Stimulated activated effector memory CD8-positive, alpha-beta T cell treated with anti-CD3 and anti-CD28 coated beads, Interleukin-12 subunit alpha, Interleukin-12 subunit beta, amount 100 ng/mL, for 72 hours (primary cell): ENCODE measurements at places on chromosomes 6 and 20.

DNA sequence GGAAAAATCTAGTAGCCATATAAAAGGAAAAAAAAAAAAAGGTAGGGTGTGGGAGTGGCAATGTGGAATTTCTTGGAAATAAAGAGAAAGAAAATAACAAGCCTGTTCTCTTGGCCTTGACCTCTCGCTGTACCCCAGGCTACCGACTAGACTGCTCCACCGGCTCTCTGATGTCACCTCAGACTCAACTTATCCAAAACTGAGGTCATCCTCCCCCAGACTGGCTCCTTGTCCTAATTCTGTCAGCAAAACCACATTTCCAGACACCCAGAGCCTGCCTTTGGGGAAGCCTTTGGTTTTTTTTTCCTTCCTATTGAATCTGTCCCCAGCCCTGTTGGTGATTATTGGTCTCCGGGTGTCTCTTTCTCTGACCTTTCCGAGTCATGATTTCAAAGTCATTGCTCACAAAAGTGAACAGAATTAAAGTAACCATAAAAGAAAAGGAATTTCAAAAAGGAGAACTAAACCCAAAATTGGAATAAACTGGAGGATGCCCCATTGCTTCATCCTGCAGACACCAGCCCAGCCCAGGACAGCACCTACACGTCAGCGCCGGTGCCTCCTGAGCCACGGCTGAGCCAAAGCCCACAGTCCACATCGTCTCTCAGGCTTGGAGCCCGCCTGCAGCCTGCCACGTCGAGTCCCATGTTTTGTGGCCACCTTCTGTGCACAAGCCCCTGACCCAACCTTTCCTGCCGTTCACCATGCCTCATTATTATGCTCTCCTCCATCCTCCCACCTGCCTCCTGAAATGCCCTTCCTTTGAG lies 170.7 kb downstream of the MYLK4 start:
- DNase-seq, result no peak

- DNase-seq, result no peak
These were observed 1.3 kb downstream of the PHACTR2 start for GRCh38 chr6:143679041-143679440.

GRCh38 chr20:46376196-46376785 lies 30.1 kb downstream of the ELMO2 start:
- no peak for DNase-seq

DNA sequence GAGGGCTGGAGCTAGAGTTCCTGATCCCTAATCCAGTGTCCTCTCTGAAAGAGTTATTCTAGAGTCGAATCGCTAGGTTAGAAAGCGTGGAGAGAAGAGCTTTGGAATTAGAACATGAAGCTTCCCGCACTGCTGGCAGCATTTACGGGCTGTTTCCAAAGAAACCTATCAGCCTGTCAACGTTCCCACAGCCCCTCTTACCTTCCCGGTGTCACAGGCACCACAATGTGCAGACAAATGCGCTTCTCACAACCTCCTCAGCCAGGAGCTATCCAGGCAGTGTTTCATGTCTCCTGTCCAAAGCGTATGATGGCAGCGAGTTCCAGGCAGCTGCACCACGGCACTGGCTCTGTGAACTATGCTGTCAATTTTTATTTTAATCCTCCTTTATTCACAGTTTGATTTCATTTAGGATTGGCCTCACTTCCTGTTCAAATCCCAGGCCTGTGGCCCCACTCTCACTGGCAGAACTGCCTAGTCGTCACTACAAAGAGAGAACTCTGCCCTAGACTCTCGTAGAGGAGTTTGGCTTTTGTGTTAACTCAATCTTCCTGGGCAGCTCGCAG lies 322.8 kb upstream of the SOX4 start:
- no peak for DNase-seq

GRCh38 chr6:5537967-5538366 lies 276.7 kb downstream of the FARS2 start:
- no peak for DNase-seq

- DNase-seq, result no peak
These were observed 20.2 kb downstream of the COL9A3 start for GRCh38 chr20:62836967-62837490.

GRCh38 chr20:58229198-58229798 lies 845 bp upstream of the ANKRD60 start:
- DNase-seq, result no peak

DNA sequence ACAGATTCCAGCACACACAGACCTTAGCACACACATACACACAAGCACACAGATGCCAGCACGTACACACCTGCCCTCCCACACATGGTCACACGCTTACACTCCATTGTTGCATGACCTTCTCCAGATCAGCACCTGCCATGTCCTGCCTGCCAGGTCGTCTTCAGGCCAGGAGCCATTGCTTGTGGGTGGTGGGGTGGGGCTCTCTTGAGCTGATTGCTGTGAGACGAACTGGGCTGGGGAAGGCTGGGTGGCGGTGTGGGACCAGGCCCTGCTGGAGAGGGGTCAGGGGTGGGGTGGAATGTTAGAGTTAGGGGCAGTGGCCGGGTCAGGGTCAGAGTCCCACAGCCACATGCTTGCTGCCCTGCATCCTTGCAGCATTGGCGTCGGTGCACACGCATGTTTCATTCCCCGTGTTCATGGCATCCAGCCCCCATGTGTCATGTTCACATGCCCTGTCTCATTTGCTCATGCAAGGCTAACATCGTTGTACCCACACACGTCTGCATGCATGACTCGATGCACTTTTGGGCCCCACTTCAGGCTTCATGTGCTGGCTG lies 6.5 kb upstream of the NPBWR2 start:
- no peak for DNase-seq

DNA sequence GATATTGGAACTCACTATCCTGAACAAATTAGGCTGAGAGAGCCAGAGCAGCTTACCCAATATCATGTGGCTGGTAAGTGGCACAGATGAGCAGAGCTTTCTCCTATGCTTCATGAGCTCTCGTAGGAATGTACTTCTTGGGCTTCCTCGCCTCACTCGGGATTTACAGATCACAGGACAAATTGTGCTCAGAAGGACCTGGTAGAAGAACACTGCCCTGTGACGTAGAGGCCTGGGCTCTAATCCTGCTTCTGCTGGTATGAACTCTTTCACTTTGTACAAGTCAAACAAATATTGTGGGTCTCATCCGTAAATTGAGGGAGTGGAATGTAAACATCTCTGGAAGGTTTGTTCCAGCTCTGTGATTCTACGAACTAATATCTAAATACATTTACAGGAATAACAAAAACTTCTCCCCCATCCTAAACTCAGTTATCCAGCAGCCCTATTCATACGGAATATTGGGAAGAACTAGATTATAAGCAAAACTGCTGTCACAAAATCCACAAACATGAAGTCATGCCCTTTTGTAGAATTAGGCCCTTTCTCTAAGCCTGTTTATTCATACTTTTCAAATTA lies 187.6 kb downstream of the CLIC5 start:
- DNase-seq, result no peak

DNA sequence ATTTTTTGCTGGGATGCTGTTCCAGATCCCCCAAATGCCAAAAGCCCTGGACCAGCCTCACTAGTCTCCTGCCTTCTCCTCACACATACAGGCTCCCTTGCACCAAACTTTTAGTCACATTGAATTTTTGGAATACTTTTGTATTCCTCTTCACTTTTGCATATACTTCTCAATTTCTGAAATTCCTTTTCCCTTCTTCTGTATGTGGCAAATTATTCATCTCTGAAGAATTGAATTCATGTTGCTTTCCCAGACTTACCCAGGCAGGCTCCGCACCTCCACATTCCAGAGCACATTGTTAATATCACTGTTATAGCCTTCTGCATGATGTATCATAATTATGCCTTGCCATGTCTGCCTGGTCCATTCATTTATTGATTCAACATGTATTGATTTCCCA lies 255.3 kb upstream of the POU3F2 start:
- DNase-seq, result no peak

DNA sequence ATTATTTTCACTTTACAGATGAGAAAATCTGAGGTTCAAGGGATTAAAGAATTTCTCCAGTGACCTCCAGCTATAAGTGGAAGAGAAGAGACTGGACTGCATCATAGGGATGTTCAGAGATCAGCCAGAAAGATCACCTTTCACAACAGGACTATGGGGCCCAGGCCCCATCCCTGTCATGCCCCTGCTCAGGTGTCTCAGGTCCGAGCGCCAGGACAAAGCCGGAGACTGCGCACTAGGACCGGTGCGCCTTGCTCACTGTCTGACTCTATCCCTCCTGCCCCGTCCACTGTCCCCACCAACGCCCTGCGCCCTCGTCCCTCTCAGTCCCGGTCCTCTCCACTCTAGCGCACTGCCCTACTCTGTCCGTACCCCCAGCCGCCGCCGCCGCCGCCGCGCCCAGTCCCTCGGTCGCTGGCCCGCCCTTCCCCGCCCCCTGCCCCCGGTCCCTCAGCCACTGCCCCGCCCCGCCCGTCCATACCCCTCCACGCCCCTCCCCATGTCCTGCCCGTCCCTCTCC lies 521 bp upstream of the RAD21L1 start:
- DNase-seq, result no peak

- no peak for DNase-seq
These were observed 30.5 kb upstream of the SCUBE3 start for GRCh38 chr6:35183281-35183680.

- no peak for DNase-seq
These were observed 32.3 kb upstream of the SCUBE3 start for GRCh38 chr6:35181308-35181932.

DNA sequence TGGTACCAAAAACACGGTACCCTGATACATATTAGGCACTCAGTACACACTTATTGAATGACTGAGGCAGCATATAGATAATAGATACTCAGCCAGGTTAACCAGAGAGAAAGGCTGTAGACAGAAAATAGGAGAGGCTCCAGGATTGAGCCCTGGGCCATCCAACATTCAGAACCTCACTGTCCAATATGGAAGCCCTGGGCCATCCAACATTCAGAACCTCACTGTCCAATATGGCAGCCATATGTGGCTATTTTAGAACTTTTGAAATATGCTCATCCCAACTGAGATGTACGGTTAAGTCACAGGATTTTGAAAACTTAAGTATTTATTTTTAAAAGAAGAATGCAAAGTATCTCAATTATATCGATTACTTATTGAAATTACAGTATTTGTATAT lies 142.5 kb upstream of the ID4 start:
- DNase-seq, result no peak

GRCh38 chr6:39453241-39453640 lies 130.7 kb upstream of the KCNK16 start:
- DNase-seq, result no peak

GRCh38 chr6:163355426-163355991 lies 59.0 kb upstream of the QKI start:
- no peak for DNase-seq

- DNase-seq, result no peak
These were observed 52.1 kb upstream of the VSTM2L start for GRCh38 chr20:37850724-37851355.

- DNase-seq, result no peak
These were observed 49.2 kb downstream of the GOPC start for GRCh38 chr6:117553142-117553541.

GRCh38 chr6:3294396-3294795 lies 35.6 kb downstream of the PSMG4 start:
- no peak for DNase-seq

- DNase-seq, result no peak
These were observed 313.7 kb downstream of the FOXC1 start for GRCh38 chr6:1923449-1923848.

DNA sequence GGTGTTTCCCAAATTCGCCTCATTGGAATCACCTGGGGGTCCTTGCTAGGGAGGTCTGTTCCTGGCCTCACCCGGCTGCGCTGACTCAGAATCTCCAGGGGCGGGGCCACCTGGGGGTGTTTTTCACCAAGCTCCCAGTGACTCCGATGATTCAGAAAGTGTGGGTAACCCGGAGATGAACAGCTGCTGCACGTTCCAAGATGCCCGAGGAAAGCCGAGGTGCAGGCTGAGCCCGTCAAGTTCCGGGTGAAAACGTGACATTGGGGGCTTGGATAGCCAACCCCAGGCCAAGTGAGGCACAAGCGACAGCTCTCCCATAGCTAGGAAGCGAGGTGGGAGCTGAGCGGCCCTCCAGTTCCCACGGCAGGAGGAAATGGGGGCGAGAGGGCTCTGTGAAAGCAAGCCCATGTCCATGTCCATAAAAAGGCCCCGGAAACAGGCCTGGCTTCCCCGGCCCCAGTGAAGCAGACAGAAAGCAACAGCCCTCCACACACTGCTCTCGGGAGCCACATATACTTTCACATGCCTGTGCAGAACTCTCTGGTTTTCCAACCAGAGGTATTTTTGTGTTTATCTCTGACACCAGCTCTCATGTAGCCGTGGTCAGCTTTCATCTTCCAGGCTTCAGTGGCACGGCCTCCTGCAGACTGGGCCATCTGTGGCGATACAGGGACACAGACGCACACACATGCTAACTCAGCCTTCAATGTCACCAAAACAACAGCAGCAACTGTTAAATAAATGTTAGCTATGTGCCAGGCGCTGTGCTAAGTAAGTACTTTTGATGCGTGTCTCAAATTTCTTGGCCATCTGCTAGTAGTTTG lies 90.7 kb upstream of the CCDC28A start:
- DNase-seq, result no peak
